ENCODE measurements at places on chromosomes 2 and 18.

- no peak for DNase-seq
Observed at GRCh38 chr18:54822872-54823845, 5.1 kb upstream of the RAB27B start.

DNA sequence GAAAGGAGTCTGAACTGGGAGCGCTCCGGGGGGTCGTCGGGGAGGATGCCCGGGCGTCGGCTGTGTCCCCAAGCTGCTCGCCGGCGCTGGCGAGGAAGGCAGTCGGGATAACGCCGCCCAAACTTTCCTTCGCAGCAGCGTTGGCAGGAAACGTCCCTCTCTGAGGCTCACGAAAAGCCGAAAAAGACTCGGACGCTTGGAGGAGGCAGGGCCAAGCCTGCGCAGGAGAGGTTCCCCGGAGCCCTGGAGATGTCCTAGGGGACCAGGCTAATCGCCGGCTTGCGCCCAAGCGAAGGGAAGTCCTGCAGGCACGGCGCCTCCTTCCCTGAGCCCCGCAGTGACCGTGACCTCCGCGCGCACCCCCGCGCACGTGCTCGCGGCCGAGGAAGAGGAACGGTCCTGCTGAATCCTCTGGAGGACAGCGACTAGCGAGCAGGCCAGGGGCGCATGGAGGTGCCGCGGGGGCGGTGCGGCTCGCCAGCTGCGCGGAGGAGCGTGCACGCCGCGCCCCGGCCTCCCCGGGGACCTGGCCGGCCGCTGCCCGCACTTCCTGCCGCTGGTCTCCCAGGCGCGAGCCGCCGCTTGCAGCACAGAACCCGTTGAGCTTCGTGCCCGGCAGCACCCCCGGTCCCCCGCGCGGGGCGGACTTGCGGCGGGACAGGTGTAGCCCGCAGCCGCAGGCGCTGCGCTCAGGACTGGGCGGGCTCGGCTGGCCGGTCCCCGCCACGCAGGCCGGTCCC lies at the start of gene SH3RF3:
SH3RF3 (plus strand) TSS at position 590 of the 740 bp plus-strand sequence.
- DNase-seq: no peak

GRCh38 chr2:14712111-14712510 lies 79.6 kb downstream of the LRATD1 start:
- no peak for DNase-seq

DNA sequence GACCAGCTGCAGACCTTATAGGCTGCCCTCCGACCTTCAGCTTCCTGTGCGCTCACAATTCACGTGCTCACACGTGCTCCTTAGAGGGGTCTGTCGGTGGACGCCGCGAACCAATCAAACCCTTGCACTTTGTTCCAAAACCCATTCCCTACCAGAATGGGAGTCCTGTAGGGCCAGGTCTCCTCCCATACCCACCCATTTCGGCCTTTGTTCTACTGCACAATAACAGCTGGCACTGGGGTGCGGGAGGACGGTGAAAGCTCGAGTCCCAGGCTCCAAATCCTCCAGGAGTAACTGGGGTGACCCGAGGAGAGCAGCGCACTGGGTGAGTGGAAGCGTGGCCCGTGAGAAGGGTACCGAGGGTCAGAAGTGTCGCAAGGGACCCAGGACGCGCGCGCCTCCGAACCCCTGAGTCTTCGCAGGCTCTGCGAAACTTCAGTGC lies 13.0 kb downstream of the SIX3 start:
- DNase-seq: no peak

- DNase-seq: no peak
Observed at GRCh38 chr2:222731201-222731621, 59.8 kb downstream of the MOGAT1 start.

GRCh38 chr2:231683292-231684235 lies 24.8 kb upstream of the PTMA start:
- no peak for DNase-seq

DNA sequence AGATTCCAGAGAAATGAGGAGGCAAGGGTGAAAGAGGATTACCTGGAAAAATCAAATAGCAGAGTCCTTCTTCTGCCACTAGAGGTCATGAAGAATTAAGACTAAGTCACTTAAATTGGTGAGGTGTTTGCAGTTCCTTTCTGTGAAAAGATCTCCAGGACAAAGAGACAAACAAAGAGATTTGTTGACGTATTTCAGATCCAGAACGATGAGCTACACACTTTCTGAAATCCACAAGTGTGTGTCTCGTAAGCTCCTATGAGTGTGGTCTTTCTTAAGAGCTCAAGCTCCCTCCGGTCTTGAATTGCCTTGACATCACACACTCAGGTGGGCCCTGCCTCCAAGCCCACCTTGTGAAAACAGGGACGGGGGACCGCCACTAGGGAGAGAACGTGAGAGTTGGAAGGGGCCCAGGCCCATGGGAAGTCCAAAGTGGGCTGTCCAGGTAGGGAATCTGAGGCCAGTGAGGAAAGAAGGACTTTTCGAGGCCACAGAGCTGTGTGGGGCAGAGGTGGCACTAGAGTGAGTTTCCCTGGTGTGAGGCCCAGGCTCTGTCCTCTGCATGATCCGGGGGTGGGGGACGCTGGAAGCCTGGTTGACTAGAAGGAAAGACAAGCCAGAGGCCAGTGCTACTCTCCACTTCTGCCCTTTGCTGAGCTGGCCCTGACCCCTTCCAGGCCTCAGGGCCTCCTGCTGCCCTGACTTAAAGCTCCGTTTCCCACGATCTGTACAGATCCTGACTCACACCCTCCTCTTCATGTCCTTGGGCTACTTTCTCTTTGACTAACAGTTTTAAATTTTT lies 168.1 kb upstream of the NCK2 start:
- no peak for DNase-seq

GRCh38 chr18:52615943-52616342 lies 275.9 kb downstream of the DCC start:
- no peak for DNase-seq

- DNase-seq: no peak
Observed at GRCh38 chr2:147572622-147573021, 272.2 kb upstream of the ACVR2A start.

DNA sequence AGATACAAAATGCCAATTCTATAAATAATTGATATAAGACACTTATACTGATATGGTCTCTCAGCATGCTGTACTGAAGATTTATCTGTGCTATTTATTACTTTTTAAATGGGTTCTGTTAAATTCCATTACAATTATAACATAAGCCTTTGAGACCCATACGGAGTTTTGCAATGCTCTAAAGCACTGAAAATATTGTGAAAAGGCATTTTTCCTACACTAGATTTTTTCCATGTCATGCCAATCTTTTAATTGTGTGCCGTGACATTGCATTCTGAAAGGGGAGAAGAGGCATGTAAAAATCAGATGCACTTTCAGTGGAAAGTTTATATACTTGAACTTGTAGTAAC lies 46.5 kb downstream of the EFEMP1 start:
- DNase-seq: no peak

- DNase-seq: no peak
Observed at GRCh38 chr18:35691625-35692024, 110.1 kb downstream of the GALNT1 start.

- no peak for DNase-seq
Observed at GRCh38 chr18:41845563-41845962, 109.5 kb upstream of the PIK3C3 start.

DNA sequence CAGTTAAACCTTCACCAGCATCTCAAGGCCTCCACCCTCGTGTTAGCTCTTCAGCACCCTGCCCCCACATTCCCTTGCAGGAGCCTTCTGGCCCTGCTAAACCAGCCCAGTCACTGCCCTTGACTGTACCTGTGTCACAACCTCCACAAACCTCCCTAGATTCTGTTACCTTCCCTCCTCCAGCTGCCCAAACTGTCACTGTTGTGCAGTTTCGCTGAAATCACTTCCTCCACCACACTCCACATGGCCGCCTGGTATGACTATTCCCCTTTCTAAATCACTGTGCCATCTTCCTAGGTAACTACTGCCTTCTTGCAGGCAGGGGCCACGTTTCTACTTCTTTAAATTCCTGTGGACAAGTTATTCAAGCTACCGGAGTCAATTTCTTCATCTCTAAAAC lies 160.2 kb downstream of the GALNT14 start:
- DNase-seq: no peak

GRCh38 chr18:44893045-44893706 lies 212.5 kb downstream of the SETBP1 start:
- no peak for DNase-seq

DNA sequence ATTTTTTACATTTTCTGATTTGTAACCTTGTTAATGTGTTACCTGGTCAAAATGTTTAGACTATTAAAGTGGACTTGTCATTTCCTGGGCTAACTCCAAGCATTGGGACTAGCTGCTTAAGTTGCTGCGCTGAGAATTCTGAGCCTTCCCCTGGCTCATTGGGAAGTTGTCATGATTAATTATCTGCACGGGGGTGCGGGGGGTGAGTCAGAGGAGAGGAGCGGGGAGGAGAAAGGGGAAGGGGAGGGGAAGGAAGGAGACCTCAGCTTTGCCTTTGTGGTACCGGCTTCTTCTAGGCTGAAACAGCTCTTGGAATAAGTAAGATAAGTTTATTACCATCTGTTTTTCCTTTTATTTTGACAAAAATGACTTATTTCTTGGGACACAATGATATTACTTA lies 52.9 kb upstream of the APCDD1 start:
- no peak for DNase-seq

GRCh38 chr2:47019532-47019931 lies 103.9 kb upstream of the MCFD2 start:
- DNase-seq: no peak

DNA sequence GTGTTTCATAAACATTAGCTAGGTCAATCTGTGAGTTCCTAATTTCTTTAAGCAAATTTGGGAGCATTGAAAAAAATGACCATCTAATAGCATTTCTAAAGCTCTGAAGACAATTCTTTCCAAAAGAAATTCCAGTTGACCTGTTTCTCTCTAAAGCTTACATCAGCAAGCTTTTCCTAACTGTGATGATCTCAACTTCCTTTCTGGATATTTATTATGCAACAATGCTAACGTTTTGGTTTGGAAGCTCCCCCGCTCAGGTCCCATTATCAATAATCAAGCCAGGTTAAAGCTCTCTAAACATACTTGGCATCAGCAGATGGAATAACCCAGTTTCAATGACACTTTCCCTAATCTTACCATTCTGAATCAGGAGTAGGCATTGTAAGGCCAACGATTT lies 196.3 kb upstream of the TANK start:
- DNase-seq: no peak

- DNase-seq: no peak
Observed at GRCh38 chr18:39842366-39842914, 2112.6 kb upstream of the PIK3C3 start.

DNA sequence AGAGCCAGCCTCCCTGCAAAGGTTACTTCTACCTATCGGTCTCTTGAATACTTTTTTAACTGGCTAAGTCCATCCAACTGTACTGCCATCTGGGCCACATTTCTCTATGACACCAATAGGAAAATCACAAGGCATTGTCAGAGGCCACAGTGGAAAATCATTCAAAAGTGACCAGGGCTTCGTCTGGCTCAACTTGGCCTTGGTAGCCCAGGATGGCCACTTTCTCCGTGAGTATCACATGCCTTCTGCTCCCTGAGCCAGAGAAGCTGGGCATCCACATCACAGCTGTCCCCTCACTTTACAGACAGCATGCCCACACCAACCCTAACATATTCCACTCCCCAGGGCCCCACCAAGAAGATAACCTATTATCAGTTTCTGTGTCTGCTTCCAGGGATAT lies 5.8 kb downstream of the CIB4 start:
- DNase-seq: no peak

DNA sequence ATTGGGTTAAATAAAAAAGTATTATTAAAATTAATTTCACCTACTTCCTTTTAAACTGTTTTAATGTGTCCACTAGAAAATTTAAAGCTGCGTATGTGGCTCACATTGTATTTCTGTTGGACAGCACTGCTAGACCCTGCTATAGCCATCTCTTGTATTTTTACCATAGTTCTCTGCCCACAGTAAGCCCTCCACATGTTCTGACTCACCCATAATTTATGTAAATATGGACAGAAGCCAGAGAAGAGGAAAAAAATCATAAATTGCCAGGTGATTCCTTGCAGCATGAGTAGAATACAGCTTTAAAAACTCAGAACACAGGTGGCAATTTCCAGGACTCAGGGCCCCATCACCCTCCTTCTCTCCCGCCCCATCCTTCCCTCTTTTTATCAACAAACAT lies 142.4 kb upstream of the MEX3C start:
- DNase-seq: no peak

- DNase-seq: no peak
Observed at GRCh38 chr2:174581491-174581890, 16.1 kb downstream of the WIPF1 start.

GRCh38 chr2:12728221-12728777 lies 11.6 kb downstream of the TRIB2 start:
- DNase-seq: peak; percentile 51

DNA sequence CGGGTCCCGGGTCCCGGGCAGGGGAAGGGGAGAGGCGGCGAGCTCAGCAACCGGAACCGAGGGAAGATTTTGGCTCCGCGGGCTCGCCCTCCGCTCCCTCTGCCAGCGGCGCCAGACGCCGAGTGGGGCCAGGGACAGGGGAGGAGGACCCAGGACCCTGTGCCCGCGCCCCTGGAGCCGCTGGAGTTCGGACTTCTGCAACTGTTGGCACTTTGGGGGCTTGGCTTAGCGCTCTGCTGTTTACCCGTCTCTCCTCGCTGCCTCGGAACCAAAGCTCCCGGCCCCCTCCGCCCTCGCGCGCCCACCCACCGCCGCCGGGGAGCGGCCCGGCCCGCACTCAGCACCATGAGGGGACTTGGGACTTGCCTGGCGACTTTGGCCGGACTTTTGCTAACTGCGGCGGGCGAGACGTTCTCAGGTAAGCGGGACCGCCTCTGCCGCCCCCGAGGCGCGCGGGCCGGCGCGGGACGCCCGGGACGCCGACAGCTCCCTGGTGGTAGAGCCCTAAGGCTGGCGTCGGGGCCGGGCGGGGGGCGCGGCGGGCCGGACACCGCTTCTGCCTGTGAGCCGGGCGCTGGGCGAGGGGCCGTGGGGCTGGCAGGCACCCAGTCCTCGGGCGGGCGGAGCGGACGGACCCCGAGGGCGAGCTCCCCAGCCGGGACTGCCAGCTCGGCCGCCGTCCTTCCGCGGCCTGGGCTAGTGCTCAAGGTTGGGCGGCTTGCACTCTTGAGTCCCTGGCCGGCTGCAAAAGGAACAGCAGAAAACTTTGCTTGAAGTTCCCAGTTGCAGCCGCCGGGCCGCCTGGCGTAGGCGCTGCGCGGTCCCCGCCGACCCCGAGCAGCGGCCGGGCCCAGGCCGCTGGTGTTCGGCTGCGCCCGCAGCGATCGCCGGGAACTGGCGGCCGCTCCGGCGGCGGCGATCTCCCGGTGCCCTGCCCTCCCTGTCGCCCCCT lies 634 bp downstream of the PTPRM start:
- no peak for DNase-seq
